ENCODE measurements at places on chromosomes 6 and 20.

DNA sequence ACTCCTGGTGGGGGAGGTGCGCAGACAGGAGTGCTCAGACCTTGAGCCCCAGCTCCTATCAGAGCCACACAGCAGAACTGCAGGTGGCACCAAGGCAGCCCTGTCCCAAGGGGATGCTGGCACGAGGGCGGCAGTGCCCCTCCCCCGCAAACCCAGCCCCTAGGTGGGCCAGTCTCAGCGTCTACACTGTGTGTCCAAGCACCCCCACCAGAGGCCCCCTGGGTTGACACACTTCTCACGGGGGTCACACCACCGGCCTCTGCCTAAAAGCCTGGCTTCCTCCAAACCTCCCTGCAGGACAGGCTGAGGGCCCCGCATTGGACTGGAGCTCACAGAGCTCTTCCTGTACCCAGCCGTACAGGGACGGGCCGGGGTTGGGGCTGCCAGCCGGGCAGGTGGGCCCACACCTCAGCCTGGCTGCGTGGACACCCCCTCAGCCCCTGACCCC lies 8.1 kb downstream of the SLC2A4RG start:
- no peak for DNase-seq

- DNase-seq: no peak
Measured at GRCh38 chr6:12009180-12009685, 2.9 kb upstream of the HIVEP1 start.

DNA sequence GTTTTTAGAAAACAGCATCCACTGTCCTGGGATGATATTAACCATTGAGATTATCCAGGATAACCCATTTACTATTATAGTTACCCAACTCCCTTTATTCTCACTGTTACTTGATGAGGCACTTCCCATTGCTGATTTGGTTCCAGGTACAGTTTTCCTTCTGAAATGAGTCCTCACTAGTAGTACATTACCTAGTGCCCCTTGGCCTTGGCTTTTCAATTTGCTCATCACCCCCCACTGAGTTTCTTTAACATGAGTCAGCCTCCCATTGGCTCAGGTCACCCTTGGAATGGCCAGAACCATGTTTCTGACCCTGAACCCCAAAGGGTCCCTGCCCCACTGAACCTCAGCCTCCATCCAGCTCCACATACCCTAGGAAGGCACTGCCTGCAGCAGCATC lies 28.4 kb downstream of the MDGA1 start:
- DNase-seq: no peak

GRCh38 chr20:5528261-5528660 lies 211.5 kb upstream of the PROKR2 start:
- no peak for DNase-seq

DNA sequence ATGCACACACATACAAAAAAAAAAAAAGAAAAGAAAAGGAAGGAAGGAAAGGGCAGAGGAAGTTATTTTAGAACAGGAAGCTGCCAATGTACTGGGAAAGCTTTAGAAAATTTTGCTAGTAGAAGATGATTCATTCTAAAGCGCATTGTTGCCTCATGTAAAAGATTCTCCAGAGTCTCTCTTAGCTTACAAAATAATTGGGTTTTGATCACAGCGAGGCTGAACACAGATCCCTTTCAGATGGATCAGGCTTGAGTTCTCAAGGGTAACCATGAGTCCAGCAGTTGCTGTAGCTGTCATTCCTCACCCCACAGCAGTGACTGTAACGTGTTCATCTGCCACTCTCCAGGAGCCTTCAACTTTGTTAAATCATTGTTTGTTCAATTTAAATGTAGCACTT lies 81.9 kb downstream of the PHACTR2 start:
- no peak for DNase-seq

DNA sequence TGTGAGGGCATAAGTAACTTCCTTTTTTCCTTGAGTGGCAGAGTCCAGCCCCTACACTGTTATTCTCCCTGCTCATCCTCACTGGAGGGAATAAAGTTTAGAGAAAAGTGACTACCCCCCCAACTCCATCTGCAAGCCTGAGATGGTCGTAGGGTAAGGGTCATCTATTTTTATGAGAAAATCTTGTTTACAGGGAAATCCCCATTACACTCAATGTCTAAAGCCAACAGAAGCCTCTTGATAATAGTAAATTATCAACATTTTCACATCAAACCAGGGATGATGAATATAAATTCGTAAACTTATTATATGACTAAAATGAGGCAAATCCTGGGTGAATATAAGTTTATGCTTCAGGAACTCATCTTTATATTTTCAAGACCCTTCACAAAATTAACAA lies 174.0 kb upstream of the KCNK16 start:
- no peak for DNase-seq

- no peak for DNase-seq
Measured at GRCh38 chr6:56970849-56971248, 15.9 kb downstream of the BEND6 start.

DNA sequence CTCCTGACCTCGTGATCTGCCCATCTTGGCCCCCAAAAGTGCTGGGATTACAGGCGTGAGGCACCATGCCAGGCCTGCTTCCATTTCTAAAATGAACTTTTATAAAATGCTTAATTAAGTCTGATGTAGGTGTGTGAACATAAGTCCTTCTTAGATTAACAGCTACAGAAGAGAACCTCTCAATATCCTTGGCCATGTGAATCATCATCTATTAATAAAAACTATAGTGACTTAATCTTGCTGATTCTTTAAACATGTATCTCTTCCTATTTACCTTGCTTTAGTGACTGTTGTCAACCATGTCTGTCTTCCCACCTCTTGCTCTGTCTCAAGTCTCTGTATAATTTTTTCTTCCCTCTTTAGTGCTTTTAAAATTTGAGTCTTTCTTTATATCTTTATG lies 127.1 kb downstream of the JARID2 start:
- DNase-seq: no peak

DNA sequence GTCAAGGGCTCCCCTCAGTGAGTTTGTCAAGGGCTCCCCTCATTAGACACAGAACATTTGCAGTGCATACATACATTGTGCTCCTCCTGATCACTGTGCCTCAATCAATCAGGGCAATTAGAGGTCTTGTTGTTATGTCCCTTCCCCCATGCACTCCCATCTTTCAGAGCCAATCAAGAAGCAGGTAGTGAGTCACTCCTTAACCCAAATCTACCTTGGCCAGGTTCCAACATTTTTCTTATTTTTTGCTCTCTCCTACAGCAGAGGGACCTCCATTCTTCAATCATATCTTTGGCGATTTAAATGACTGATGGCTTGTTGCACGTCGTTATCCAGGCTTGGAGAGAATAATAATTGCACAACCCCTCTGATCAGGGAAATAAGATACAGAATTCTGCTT lies 409.9 kb upstream of the SPTLC3 start:
- no peak for DNase-seq

DNA sequence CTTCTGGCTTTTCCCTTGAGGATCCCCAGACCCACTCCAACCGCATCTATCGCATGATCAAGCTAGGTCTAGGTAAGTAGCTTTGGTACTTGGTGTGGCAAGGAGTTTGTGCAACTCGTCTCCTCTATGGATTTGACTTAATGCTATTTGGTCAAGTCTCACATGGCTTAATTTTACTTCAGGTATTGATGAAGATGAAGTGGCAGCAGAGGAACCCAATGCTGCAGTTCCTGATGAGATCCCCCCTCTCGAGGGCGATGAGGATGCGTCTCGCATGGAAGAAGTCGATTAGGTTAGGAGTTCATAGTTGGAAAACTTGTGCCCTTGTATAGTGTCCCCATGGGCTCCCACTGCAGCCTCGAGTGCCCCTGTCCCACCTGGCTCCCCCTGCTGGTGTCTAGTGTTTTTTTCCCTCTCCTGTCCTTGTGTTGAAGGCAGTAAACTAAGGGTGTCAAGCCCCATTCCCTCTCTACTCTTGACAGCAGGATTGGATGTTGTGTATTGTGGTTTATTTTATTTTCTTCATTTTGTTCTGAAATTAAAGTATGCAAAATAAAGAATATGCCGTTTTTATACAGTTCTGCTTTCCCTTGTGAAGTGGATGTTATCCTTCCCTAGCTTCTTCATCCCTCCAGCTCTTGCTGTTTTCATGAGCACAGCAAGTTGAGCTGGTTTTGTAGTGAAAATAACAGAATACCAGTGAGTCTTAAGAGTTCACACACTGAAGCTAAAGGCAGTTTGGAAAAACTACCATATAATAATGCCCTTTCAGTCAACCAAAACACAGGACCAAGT lies 3.8 kb downstream of the SLC35B2 start:
- DNase-seq: no peak

GRCh38 chr6:46440141-46440540 lies 51.1 kb downstream of the RCAN2 start:
- DNase-seq: no peak

GRCh38 chr6:104957301-104958177 lies 632 bp downstream of the LIN28B start:
- DNase-seq: no peak

DNA sequence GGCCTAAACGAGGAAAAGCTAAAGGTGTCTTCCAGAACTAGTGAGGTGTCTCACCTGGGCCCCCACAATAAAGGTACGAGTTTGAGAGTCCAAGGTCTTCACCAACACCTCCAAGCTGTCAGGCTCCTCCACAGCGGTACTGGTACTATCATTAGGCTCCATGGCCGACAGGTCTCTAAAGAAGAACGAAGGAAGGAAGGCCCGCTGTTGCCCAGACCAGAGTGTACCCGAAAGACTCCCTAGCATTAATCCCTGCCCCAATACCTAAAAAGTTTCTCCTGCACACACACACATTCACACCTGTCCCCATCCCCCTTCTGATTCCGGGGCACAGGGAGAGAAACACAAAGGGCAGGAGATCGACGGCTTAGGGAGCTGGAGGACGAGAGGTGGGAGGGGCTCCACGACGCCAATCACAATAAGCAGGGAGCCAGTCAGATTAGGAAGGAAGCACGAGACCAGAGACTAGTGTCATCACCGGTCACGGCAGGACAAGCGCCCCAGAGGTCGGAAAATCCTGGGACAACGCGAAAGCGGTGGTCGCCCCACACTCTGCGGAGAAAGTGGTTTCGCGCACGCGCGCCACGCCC lies 764 bp downstream of the BAG6 start:
- no peak for DNase-seq

- no peak for DNase-seq
Measured at GRCh38 chr6:38501931-38502330, 137.8 kb downstream of the BTBD9 start.

DNA sequence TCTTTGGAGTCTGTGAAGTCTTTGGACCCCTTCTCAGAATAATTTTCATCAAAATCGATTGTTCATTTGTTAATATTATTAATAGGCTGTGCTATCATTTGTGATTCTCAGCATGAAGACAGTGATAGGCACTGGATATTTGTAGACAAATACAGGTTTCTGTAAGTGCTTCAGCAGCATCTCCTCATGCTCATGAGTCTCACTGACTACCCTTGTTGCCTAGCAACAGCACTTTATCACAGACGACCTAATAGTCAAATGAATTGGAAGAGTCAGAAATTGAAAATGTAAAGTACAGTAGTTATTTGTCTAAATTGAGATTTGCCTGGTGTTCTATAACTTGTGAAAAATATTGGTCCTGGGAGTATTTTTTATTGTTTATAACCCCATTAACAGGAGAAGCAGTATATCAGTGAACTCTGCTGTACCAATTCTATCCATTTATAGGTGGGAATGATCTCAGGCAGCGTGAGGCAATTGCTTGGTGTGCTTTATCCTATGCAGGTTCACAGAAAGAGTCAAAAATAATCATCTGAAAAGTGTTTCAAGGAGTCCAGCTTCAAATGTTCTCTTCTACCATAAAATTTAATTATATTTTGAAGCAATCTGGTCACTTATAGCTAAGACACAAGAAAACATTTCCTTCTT lies 684.6 kb downstream of the RFPL4B start:
- DNase-seq: no peak

GRCh38 chr20:40741507-40742106 lies 52.6 kb upstream of the MAFB start:
- DNase-seq: peak; percentile 5

- DNase-seq: no peak
Measured at GRCh38 chr6:31362751-31363150, 5.8 kb upstream of the HLA-B start.

- no peak for DNase-seq
Measured at GRCh38 chr20:25399037-25399430, 8.4 kb upstream of the ABHD12 start.

DNA sequence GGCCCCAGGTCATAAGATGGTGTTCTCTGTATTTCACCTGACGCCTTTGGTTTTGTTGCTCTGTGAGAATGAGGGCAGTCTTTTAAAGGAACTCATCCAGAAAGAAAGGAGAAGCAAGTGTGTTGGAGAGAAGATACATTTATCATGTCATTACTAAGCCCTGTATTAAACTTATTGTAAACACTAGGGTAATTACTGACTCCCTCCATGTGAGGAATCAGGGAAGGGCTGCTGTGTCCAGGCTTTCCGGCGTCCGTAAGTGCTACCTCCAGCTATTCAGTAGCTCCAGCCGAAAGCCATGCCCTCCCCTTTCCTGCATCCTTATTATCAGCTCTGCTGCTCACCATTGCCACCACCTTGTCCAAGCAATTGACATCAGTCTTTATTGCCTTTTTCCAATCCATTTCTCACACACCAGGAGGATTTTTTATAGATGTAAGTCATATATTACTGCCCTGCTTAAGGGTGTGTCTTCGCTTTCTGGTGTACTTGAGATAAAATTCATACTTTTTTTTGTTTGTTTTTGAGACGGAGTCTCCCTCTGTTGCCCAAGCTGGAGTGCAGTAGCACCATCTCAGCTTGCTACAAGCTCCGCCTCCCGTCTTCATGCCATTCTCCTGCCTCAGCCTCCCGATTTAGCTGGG lies 94.7 kb downstream of the RPP40 start:
- no peak for DNase-seq

DNA sequence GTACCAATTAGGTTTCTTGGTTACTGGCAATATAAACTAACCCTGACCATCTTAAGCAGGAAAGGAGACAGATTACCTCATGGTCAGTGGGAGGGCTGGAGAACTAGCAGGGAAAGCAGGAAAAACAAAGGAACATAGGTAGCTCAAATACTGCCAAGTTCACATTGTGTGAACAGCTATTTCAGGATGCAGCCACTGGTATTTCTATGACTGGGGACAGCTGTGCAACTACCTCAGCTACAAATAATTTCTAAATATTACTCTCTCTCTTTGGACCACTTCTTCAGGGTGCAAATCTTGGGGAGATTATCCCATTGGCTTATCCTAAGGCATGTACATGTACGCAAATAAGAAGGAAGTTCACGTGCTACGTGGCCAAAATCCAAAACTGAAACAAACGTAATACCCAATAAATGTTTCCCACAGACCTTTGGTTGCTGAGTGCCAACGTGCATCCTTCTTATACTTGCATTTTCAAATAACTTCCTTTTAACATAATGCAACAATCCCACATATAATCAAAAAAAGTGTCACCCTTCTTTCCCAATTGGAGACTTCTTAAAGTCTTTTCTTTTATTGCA lies 180.9 kb downstream of the PHF3 start:
- DNase-seq: no peak

DNA sequence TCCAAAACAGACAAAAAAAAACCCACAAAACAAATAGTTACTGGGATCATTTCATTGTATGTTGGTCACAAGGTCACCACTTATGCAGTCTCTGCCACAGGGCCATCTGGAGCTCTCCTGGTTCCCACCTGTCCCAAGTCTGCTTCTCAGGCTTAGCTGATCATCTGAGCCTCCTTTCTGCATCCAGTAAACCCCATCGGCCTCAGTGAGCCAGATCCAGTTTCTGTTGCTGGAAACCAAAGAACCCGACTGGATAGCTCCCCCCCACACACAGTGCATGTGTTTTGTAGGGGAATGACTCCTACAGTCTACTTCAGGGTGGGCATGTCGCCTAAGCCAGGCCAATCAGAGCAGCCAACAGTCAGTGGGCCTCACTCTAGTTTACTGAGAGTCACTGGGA lies 233.3 kb downstream of the PREX1 start:
- no peak for DNase-seq

GRCh38 chr6:57432157-57432556 lies 114.7 kb downstream of the PRIM2 start:
- no peak for DNase-seq
